ENCODE measurements at places on chromosomes 2 and 18.

GRCh38 chr2:75221862-75222261 lies 22.5 kb upstream of the TACR1 start:
- DNase-seq = no peak

DNA sequence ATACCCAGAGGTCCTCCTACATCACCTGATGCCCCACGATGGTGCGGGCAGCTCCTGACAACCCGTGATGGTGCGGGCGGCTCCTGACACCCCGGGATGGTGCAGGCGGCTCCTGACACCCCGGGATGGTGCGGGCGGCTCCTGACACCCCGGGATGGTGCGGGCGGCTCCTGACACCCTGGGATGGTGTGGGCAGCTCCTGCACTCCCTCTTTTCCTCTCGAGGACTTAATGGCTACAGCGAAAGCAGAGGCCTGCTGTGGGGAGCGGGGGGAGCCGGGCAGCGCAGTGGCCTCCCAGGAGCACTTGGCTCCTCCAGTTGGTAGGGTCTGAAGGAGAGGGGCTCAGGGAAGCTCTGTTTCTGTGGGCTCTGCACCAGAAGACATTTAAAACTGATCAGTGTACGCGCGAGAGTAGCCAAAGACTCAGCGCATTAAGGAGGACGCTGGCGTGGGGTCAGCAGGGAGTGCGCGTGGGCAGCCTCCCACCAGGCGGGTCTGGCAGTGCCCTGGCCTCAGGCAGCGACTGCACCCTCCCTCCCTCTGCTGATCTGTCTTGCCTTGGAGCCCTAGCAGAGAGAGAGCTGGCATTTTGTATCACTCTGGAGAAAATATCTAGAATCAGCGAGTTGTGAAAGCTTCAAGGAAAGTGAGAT lies 464.5 kb upstream of the MYT1L start:
- no peak for DNase-seq

DNA sequence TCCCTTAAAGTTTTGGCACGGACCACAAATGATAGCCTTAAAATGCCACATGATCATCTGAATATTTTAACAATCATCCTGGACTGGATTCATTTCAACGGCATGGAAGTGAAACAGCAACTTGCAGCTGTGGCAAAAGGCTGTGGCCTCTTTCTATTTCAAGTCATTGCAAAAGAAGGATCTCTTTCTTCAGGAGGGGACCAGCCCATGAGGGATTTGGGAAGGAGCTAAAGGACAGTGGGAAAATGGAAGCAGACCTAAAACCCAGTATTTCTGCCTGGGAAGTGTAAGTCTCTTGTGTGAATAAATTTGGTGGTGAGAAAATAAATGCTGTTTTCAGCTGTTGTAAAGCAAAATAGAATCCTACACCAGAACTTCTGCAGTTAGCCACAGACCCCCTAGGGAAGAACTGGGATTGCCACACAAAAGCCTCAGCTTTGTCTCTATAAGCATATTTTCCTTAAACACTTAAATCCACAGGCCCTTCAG lies 107.3 kb upstream of the ZFP36L2 start:
- DNase-seq = no peak

- DNase-seq = no peak
Measured at GRCh38 chr18:9901377-9901776, 12.4 kb upstream of the VAPA start.

GRCh38 chr2:41941831-41942230 lies 106.0 kb upstream of the PKDCC start:
- no peak for DNase-seq

DNA sequence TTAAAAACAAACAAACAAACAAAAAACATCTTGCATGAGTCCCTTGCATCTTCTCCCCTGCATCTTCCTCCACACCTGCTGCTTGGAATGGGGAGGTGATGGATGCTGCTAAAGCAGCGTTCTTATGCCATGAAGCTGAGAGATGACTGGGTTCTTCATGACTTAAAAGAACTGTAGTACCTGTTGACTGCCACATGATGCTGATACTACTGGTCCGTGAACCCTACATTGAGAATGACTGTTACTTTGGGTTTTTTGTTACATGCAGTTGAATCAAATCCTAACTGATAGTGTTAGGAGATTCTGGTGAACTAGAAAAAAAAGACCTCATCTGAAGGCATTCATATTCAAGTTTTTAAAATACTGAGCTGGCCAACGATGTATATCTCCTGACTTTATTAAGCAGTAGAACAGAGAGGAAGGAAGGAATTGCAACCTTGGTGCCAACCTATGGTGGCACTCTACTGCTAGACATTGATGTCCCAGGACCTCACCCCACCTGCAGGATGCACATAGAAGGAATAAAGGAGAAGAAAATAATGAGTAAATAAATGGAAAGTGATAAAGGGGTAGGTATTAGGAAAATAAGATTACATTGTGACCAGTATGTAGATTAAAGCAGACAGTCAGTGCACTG lies 63.2 kb upstream of the SPAG16 start:
- DNase-seq = no peak

GRCh38 chr2:54704688-54705605 lies 18.5 kb upstream of the EML6 start:
- DNase-seq = no peak

GRCh38 chr2:23423062-23423872 lies 38.3 kb downstream of the KLHL29 start:
- DNase-seq = no peak

DNA sequence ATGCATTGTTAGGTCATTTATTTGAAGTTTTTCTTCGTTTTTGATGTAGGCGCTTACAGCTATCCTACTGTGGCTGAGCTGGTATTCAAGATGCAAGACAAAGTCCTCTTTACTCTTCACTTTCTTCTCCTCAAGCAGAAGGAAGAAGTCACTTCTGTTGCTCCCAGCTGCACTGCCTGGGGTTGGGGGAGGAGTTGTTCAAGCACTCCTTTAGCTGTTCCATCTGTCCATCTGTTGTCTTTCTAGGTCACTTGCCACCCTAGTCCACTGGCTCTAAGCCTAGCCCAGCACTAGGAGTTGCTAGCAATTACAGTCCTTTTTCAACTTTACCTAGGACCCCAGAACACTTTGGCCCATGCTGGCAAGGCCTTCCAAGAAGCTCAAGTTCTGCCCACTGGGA lies 200.6 kb upstream of the RBMS1 start:
- DNase-seq = no peak

DNA sequence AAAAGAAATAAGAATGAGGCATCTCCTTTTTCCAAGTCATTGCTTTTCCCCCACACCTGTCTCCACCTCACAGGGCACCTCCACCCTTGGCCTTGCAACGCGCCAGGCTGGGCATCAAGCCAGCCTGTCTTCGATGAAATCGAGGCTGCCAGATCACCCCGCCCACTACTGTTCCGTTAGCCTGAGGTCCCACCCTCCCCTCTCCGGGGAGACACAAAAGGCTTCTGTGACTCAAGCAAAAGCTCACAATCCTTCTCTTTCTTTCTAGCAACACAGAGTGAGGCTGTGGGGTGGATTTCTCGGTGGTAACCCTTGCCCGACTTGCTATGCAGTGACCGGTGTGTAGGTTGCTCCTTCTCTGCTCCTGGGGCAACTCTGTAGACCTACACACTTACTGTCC lies 9.9 kb downstream of the TNP1 start:
- no peak for DNase-seq

DNA sequence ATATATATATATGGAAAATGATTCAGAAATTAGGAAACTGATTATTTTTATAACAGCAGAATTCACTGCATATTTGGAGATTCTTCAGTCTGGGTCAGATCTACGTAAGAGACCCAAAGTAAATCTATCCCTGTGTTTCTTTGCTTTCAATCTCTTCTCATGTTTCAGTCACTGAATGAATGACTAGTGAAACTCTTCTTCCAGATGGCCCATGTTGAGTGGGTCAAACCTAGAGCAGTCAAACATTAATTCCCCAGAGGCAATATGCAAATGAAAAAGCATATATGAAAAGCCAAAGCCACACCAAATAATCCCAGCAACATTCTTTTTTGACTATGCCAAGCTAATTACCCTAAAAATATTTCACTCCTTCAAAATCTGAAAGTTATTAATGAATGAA lies 317.3 kb downstream of the RBM43 start:
- no peak for DNase-seq

DNA sequence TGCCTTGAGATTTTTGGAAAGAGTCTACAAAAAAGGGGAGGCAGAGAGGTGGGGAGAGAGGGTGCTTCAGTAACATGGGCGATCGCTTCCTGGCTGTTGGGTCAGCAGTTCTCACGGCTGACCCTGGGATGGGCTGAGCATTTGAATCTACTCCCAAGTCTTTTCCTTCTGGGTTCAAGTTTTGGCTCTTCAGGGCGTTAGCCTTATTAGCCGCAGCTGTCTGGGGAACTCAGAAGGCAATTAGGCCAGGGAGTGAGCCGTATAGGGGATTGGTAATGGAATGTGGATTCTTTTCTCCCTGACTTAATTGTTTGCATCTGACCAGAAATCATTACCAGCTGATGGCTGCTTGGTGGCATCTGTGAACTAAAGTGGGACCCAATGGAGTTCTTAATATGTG lies 250.5 kb upstream of the SKOR2 start:
- DNase-seq = no peak

DNA sequence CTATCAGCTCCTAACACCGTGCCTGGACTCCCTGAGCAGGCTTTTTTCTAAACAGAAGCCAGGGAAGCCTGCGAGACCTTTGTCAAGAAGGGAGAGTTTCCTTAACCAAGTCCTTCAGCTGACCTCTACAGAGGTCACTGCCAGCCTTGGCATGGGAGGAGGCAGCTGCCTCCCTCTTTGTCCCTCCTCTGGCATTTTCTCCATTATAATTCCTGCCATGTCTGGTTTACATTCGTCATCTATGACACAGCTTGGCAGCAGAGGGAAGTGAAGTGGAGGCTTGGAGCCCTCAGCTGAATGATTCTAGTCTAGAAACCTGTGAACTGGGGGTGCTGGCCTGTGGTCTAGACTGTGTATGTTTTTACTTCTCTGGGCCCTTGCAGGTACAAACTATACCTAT lies 22.5 kb downstream of the LIPG start:
- DNase-seq = no peak

DNA sequence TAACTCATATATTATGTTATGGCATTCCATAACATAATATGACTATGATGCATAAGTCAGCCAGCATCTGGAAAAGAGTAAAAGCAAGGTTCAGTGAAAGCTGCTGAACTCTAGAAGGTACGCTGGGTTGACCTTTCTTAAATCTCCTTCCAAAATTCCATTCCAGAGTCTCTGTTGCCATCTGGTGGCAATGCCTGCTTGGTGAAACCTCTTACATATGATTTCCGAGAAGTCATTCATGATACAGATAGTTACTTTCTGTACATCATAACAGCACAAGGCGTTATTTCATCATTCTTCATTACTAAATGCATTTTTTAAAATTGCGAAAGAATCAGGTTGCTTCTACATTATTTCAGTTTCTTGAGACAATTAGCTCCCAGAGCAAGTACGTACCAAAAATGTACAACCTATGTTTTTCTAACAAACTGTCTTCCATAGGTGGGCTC lies 7.0 kb upstream of the EPG5 start:
- no peak for DNase-seq

DNA sequence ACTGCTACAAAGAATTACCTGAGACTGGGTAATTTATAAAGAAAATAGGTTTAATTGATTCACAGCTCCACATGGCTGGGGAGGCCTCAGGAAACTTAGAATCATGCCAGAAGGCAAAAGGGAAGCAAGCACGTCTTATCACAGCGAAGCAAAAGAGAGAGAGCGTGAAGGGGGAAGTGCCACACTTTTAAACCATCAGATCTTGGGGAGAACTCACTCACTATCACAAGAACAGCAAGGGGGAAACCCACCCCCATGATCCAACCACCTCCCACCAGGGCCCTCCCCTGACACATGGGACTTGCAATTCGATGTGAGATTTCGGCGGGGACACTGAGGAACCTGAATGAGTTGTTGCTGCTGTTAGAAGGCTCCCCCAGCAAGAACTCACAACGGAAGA lies 220.2 kb upstream of the PIEZO2 start:
- DNase-seq = no peak

DNA sequence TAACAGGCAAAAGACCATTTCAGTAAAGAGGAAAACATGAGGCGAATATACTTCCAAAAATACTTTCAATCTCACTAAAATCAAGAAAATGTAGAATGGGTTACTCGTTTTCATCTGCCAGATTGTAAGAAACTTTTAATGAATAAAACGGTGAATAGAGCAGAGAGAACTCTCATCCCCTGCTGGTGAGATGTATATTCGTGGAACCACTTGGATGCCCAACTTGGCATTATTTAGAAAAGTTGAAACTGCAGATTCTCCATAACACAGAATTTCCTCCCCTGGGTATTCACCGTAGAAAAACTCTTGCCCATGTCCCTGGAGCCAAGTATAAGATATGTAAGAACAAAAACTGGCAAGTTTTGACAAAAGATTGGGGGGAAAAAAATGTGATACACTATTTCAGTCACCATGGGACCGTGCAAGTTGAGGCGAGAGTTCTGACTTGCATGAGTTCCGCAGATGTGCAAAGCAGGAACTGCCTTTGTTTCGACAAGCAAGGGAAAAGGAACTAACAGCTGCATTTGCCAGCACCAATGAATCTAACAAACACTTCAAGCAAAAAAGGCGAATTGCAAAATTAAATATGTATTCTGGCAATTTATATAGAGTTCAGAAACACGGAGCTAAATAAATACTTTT lies 14.8 kb downstream of the TIMM21 start:
- no peak for DNase-seq

DNA sequence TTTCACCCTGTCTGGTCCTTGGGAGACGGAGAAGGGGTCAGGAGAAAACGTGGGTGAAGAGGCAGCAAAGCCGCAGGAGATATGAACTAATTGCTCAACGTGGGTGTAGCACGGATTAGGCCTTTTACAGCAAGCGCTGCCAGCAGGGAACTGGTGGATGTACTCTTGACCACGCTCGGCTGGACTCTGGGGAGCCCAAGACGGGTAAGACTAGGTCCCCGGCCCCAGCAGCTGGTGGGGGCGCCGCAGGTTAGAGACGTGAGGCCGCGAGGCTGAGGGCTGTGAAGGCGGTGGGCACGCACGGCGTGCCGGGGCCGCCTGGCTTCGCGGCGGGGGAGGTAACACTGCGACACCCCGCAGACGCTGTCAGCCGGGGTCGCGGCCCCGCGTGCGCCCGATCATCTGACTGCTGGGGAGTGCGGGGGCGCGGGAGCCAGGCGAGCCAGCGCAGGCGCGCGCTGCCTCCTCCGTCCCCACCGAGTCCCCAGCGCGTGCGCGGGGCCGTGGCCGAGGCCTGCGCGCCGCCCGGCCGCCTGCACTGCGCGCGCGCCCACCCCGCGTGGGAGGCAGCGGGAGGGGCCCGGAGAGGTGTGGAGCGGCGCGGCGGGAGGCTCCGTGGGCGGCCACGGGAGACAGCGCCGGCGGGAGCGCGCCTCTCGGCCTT lies at the start of gene CLIP4:
TSS of gene CLIP4 (plus strand) at position 470 of the 664 bp plus-strand sequence. CDS start 5,974 bp downstream, outside the sequence.
- DNase-seq = no peak

DNA sequence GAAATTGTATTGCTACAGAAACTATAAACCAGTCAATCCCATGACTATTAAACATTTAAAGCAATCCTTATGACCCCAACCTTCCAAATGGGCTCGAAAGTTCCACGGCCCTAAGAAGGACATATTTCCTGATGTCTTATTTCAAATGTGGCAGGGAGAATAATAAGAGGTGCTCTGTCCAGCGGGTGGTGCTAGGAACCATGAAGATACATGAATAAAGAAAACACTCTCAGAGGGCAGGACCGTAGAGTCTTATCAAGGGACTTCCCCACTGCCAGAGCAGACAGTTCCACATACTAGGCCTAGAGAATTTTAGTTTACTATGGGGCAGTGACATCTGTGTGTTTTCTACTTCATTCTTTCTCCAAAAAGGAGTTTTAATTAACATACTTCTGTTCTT lies 187.1 kb upstream of the PIK3C3 start:
- no peak for DNase-seq

GRCh38 chr2:230824406-230824978 lies 40.2 kb upstream of the ITM2C start:
- peak; percentile 83 for DNase-seq
